ENCODE measurements at places on chromosomes 7 and 10. TPM values are rescaled to one million over a fixed set of nuclear protein-coding genes. Genes with fewer than 3 reads are reported as not detected.
A peak's percentile ranks its signal among the peaks of the same experiment; 100 is the strongest.

CHRM2 gene
- not detected for total RNA-seq

COBL gene
- total RNA-seq, result not detected

CTNNA3 gene
- total RNA-seq, result not detected

GRCh38 chr7:23472956-23473843 lies 2.9 kb upstream of the IGF2BP3 start:
- peaks cover 29% of the 10 kb centered on the region for H3K27me3 ChIP-seq
- no peak for DNase-seq
- H3K27ac ChIP-seq, result peak overlapping the region; percentile 61
- peak overlapping the region; percentile 85 for H3K4me3 ChIP-seq
- peaks cover 36% of the 10 kb centered on the region for H3K4me1 ChIP-seq

GRCh38 chr7:27514861-27515260 lies 147.8 kb downstream of the HIBADH start:
- H3K36me3 ChIP-seq, result no peaks in the 10 kb centered on the region
- H3K27me3 ChIP-seq, result no peaks in the 10 kb centered on the region
- no peaks in the 10 kb centered on the region for H3K4me1 ChIP-seq
- no peak overlapping the region for H3K4me3 ChIP-seq

DNA sequence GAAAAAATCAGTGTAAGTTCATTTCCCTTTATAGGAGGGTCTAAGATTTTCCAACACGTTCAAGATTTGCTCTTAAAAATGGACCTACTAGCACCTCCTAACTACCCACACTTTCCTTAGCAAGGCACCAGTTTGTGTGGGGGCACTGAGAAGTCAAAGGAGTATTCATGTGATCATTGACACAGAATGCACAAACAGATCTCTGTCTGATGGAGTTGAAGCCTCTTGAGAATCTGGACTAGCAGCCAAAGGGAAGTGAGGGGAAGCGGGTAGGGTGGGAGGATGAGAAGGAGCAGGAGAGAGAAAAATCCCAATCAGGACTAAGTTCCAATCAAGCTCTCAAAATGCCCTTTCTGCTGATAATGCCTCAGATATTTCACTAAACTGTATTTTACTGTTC lies 4.1 kb downstream of the MMS19 start:
- DNase-seq, result no peak
- H3K4me3 ChIP-seq, result no peak overlapping the region
- no peaks in the 10 kb centered on the region for H3K27me3 ChIP-seq
- H3K36me3 ChIP-seq, result peaks cover 25% of the 10 kb centered on the region
- peaks cover 39% of the 10 kb centered on the region for H3K4me1 ChIP-seq

DNA sequence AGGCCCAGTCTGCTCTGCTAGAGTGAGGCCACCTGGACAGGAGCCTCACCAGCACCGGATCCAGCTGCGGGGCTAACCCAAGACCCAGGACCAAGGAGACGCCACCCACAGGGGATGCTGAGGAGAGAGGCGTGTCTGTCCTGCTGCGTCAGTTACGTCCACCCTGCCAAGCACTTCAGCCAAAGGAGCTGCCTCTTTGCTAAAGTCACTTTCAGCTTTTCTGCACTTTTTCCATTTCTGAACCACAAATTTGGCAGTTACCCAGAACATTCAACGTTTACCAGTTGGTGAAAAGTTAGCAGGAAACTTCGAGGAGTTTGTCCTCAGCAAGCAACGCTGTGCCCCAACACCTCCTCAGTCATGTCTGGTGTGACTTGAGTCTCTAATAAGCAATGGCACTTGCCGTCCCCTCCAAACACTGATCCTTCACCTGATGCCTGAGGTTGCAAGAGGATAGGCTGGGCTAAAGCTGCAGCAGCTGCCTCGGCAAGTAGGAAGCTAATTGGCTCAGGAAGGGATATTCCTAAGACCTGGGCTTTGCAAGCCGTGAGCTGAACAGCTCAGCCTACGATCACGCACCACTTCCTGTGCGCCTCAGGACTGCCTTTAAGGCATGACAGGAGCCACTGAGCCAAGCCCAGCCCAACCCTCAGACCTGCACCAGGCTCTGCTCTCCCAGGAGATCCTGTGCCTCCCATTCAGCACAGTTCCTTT lies 40.1 kb downstream of the KCNH2 start:
- peaks cover 3% of the 10 kb centered on the region for H3K27me3 ChIP-seq
- DNase-seq, result no peak
- no peak overlapping the region for H3K27ac ChIP-seq
- peaks cover 11% of the 10 kb centered on the region for H3K4me1 ChIP-seq
- H3K36me3 ChIP-seq, result no peaks in the 10 kb centered on the region

- H3K27ac ChIP-seq, result no peak overlapping the region
- no peak overlapping the region for H3K4me3 ChIP-seq
- peaks cover 5% of the 10 kb centered on the region for H3K36me3 ChIP-seq
Measured at GRCh38 chr7:134639683-134640279, 6.9 kb upstream of the BPGM start.

GRCh38 chr10:49363309-49364031 lies 32.4 kb downstream of the DRGX start:
- DNase-seq, result no peak
- H3K27ac ChIP-seq, result no peak overlapping the region
- no peaks in the 10 kb centered on the region for H3K4me1 ChIP-seq
- H3K4me3 ChIP-seq, result no peak overlapping the region
- no peaks in the 10 kb centered on the region for H3K36me3 ChIP-seq
